ENCODE measurements at places on chromosomes 5 and 9.

GRCh38 chr9:35538361-35539234 is 48.7 kb downstream of the RUSC2 start:
- DNase-seq: no peak

- DNase-seq: no peak
Observed at GRCh38 chr9:86356871-86357866, 3.0 kb upstream of the TUT7 start.

GRCh38 chr5:6905423-6905822 is 192.2 kb downstream of the TENT4A start:
- no peak for DNase-seq

DNA sequence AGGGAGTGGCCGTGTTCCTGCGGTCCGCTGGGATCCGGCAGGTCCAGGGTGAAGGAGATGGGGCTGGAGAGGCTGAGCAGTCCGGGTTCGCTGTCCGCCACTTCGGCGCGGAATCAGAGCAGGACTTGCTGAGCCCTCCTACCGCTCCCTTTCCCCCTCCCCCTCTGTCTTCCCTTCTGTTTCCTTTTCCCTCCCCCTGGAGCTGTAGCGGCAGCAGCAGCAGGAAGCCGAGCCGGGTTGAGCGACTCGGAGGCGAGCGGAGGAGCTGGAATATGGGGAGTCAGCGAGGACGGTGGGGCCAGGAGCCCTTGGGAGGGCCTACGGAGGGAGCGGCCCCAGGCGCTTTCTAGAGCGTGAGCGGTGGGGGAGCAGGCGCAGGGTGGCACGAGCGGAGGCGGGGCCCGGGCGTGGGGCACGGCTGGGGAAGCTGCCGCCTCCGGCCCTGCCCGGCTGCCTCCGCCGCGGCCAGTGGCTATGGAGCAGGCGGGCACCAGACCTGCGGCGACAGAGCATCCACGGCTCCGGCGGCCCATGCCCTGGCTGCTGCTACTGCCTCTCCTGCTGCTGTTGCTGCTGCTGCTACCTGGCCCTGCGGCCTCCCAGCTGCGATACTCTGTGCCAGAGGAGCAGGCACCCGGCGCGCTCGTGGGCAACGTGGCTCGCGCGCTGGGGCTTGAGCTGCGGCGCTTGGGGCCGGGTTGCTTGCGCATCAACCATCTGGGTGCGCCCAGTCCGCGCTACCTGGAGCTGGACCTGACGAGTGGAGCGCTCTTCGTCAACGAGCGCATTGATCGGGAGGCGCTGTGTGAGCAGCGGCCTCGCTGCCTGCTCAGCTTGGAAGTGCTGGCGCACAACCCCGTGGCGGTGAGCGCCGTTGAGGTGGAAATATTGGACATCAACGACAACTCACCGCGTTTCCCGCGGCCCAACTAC is at the start of gene PCDHAC2:
TSS of gene PCDHAC2 (plus strand) at position 184 of the 933 bp plus-strand sequence. CDS start at position 475, 291 bp downstream.
- DNase-seq: peak; percentile 56

DNA sequence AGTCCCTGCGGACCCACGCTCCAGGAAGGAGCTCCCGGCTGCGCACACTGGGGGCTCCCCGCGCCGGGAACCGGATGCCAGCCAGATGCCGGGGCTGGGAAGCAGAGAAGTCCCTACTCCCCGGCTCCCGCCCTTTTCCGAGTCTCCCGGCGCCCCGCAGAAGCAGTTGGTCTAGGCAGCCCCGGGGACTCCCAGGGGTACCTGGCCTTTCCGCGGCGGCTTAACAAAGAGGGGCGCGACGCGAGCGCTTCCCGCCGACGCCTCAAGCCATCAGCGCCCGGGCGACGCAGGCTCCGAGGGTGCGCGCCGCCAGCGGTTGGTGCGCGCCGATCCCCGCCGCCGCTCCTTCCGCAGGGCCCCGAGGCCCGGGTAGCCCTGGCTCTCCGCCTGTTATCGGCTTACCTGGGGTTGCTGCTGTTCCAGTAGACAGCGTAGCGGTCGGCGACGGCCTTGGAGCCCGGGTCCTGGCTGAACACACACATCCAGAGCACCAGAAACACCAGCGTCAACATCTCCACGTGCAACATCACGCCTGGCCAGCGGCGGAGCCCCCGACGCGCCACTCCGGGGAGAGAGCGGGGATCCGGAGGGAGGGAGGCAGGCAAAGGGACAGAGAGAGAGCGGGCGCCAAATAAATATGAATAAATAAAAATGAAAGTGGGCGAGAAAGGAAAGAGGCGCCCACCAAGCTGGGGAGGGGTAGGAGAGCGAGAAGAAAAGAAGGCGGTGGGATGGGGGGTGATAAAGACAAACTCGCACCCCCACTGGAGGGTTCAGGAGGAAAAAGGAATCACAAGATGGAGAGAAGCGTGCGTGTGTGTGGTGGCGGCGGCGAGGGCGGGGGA is 428 bp downstream of the EFNA5 start:
- peak; percentile 27 for DNase-seq

Data from NCI-H774 (cell line).